Mesenchymal stem cell (in vitro differentiated cells and primary cell): ENCODE measurements at places on chromosomes 4 and X.

GRCh38 chr4:18932730-18933339, 911.3 kb upstream of the LCORL start:
- no peak for DNase-seq

DNA sequence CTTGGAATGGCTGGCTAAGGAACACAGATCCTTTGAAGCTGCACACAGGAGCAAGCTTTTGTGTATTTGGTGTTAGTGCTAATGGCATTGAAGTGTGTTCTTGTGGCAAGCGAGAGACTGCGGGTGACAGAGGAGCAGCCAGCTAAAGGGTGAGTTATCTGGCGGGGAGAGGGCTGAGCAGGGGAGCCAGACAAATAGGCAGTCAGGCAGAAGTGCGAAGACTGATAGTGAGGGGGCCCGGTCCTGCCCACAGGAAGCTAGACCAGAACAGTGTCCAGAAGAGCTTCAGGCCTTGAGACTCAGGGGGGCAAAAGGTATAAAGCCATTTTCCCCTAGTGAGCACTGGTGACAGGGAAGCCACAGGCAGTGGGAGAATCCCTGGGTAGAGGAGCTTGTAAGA, 49.6 kb upstream of the MAMLD1 start:
- no peak for DNase-seq

- DNase-seq, result peak; percentile 38
Measured at GRCh38 chr4:156103311-156103710, 149.6 kb upstream of the CTSO start.

- no peak for DNase-seq
Measured at GRCh38 chr4:20393486-20394100, 141.9 kb downstream of the SLIT2 start.

DNA sequence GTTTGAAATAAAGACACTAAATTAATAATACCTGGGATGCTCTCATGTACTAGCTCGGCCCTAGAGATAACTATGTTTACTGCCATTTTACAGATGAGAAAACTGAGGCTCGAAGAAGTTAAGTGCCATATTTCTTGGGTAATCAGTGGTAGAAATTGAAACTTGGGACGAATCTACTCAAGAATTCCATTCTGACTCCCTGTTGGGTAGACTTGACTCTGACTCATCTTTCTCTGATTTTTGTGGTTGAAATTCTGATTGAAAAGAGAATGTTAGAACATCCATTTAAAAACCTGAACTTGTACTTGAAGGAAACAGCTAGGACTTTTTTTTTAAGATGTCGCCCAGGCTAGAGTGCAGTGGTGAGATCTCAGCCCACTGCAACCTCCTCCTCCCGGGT, 50.1 kb upstream of the NSUN7 start:
- DNase-seq, result peak; percentile 35

DNA sequence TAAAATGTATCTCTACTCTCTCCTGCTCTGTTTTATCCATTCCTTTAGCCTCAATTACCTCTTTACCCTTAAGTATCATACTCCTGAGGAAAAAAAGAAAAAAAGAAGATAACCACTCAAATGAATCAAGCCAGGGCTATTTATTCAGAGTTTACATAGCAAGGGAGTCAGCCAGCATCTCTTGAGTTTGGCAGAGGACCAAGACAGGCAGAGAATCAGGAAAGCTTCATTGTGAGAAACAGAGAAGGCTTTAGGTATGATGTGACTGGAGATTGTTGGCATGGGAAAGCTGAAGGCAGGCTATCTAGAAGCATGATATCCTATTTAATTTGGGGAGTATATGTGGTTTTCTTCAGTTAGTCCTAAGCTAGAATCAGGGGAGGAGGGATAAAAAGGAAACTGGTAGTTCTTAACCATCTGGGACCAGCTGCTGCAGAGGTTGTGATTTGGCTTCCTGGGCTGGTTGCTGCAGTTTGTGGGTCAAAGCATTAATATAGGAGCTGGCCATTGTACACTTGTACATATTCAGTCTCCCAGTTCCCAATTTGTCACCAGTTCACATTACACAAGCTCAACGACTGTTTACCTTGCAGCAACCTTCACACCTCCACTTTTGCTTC, 11.2 kb downstream of the APELA start:
- DNase-seq, result peak; percentile 9

- no peak for DNase-seq
Measured at GRCh38 chr4:115670930-115671329, 557.5 kb upstream of the NDST4 start.

- DNase-seq, result no peak
Measured at GRCh38 chr4:105092768-105093167, 53.9 kb upstream of the TET2 start.

DNA sequence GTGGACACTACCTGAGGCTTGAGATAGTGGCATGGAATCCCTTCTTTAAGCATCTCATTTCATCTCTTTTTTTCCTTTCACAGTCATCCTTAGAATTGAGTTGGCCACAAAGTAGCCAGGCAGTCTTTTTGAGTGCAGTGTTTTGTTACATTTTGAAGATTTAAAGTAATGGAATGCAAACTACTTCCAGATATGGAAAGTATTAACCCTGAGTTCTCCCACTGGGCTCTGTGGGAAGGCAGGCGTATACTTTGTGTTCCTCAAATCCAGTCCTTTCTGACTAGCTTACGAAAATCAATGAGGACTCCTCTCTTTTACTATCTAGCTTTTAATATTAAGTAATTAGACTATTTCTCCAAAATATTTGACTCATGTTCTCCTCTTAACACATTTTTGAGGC, 29.9 kb downstream of the PCDH10 start:
- DNase-seq, result no peak

DNA sequence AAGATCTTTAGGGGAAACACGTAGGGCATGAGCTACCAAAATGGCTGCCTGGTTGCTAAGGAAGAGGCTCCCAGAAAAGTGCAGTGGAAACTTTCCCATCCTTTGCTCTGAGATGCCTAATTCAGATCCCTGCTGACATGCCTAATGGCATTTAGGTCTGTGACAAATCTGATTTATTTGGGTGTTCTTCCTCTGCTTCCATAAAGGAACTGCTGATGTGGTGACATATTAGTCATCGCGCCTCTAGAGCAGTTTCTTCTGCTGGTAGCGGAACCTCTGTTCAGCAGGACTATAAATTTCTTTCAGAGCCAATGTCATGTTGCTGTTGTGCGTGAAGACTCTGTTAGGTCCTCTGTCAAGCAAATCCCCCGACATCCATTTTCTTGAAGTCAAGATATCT, 310.0 kb downstream of the PDHA2 start:
- peak; percentile 79 for DNase-seq

- DNase-seq, result no peak
Measured at GRCh38 chr4:99564921-99565320, 1.1 kb upstream of the TRMT10A start.

- DNase-seq, result no peak
Measured at GRCh38 chr4:123890889-123891288, 494.3 kb downstream of the SPRY1 start.

- no peak for DNase-seq
Measured at GRCh38 chrX:98357146-98357545, 1473.4 kb downstream of the RPA4 start.

GRCh38 chr4:98573791-98574190, 84.6 kb downstream of the TSPAN5 start:
- no peak for DNase-seq

- no peak for DNase-seq
Measured at GRCh38 chr4:123381996-123382395, 14.6 kb upstream of the SPRY1 start.

DNA sequence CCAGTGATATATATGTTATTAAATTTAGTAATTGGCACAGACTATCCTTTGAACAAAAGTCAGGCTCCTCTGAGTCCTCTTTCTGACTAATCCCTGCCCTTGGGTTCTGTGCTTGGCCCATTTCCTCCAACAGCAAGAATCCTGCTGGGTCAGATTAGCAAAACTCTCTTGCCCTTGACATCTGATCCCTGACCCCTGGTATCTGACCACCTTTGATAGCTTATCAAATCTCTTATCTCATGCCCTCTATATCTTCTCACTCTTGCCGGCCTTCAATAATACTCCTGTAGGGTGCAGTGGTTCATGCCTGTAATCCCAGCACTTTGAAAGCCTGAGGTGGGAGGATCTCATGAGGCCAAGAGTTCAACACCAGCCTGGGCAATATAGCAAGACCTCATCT, 245.5 kb upstream of the FAM47A start:
- no peak for DNase-seq

GRCh38 chr4:180437601-180438000, 1805.6 kb upstream of the TENM3 start:
- no peak for DNase-seq
